Keratinocyte (primary cell): ENCODE measurements at places on chromosomes 5 and 9. TPM values are rescaled to one million over a fixed set of nuclear protein-coding genes. Genes with fewer than 3 reads are reported as not detected.

Gene F12
- polyA plus RNA-seq: 6.0 to 11.2 TPM (median 7.7 TPM) in 3 replicates

Gene MEF2C
- 0.07 to 0.13 TPM (median 0.10 TPM) in 3 replicates for polyA plus RNA-seq

Gene SPATA31D4
- polyA plus RNA-seq: not detected in 3 replicates

Gene BNC2
- polyA plus RNA-seq: 1.1 to 2.2 TPM (median 1.1 TPM) in 3 replicates

Gene LHX6
- polyA plus RNA-seq: 0.12 to 0.17 TPM (median 0.13 TPM) in 3 replicates

Gene TYRP1
- polyA plus RNA-seq: 0.07 to 0.50 TPM (median 0.19 TPM) in 3 replicates

- DNase-seq: no peak
Measured at GRCh38 chr9:4764033-4764432, 23.0 kb upstream of the AK3 start.

DNA sequence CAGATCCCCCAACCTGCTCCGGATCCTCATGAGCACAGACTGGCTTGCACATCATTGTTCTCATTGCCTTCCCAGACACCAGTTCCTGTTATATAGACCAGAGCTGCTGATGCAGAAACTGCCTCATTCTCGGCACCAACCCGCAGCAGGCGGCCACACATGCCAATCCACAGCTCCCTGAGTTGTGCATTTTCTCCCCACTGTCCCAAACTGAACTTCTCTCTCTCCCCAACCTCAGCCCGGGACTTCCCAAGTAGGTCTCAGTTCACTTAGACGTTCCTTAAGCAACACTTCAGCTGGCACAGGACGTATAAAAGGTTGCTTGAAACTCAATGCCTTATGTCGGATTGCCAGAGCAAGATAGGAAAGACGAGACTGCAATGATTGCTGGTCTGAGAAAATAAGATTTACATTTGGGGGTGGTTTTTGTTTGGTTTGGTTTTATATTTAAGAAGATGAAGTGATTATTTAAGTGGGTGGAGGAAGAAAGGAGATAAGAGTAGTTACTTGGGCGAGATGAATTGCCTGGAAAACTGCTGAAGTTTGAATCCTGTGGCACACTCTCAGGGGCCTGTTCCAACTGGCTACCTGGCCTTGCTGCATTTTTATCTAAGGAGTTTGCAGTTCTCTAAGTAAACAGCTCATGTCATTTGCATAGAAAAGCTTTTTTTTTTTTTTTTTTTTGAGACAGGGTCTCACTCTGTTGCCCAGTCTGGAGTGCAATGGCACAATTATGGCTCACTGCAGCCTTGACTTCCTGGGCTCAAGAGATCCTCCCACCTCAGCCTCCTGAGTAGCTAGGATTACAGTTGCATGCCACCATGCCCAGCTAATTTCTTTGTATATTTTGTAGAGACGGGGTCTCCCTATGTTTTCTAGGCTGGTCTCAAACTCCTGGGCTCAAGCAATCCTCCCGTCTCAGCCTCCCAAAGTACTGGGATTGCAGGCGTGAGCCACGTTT lies 155.4 kb downstream of the GOLPH3 start:
- no peak for DNase-seq

DNA sequence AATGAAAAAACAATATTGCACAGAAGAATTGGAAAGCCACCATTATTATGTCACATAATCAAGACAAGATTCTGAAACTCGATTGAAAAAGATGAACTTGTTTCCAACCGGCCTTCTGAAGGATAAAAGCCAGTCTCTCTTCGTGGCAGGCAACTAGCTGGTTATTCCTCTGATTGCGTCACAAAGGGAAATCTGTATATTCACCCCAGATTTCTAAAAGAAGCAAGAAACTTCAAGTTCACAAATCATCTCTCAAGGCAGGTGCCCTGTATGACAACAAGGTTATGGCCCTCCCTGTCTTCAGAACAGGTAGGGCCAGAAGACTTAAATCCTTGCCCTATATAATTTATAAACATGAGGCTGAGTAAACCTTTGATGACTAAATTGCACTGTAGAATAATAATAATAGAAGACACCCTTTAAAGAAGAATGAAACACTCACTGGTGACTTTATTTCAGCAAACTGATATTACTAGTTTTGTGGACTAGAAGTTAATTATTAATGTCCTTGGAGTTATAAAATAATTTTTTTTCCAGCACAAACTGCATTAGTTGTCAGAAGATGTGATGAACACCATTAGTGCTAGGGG lies 2.9 kb upstream of the KLF4 start:
- DNase-seq: no peak

GRCh38 chr5:81755320-81755719 lies 4.4 kb upstream of the SSBP2 start:
- peak; percentile 53 for DNase-seq

GRCh38 chr5:59850766-59851165 lies 42.8 kb downstream of the PDE4D start:
- DNase-seq: no peak

DNA sequence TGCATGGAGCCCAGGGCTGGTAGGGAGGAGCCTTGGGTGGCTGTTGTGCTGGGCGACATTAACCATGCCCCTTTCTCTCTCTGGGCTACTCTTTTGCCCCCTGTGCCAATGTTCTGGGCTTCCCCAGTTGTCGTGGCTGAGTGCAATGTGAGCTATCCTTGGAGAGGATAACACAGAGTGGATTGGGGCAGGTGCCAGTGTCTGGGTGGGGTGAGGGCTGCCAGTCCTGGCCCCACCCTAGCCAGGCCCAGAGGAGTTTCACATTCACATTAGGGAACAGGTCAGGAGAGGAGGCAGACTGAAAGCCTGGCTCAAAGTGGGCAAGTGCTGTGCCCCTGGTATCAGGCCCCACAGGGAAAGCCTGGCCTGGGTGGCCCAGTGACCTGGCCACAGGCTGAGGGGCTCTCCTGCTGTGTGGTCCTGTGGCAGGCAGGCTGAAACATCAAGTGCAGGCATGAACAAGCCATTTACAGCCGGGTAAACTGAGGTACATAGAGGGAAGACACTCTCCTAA lies 7.5 kb upstream of the NDST1 start:
- DNase-seq: no peak

DNA sequence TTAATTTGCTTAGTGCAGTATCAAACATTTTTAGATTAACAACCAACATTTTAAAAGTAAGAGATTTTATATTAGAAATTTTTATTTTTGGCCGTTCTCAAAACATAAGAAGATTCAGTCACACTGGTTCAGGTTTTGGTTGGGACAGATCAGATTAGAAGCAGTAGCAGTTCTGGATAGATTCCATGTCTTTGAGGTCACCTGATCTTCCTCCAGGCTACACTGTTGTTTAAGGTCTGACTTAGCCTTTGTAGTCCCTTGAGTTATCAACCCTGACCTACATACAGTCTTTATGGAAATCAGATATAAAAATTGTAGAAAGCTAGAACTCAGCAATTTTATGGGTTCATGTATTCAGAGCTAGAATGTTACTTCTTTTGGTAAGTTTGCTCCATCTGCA lies 910.0 kb upstream of the WWC1 start:
- DNase-seq: no peak

- no peak for DNase-seq
Measured at GRCh38 chr5:131966551-131966950, 21.1 kb upstream of the MEIKIN start.

DNA sequence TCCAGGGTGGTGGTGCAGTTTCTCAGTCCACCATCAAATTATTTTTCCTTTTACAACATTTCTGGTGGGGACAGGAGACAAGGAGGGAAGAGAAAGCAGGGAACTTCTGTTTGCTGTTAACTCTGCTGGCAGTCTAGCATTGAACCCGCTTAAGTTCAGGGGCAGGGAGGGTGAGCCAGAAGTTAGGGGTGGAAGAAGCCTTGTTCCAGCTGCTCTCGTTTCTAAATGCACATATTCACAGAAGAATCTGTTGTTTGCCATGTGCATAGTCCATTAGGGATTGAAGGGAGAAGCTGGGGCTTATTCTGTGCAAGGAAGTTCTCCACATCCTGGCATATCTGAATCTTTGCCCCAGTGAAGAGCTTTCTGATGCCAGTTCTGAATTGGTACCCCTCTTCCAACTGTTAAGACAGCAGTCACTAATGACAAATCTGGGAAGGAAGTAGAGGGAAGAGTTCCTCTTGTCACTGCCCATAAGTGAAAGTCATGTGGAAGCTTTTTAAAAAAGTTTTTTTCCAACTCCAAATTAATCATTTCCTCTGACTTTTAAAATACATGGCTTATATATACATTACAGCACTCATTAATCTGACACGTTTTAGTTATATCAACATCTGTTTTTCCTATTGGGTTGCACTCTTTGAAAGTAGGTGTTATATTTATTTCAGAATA lies 32.6 kb upstream of the ACOT12 start:
- DNase-seq: no peak

- no peak for DNase-seq
Measured at GRCh38 chr5:151363673-151364072, 16.3 kb upstream of the SLC36A2 start.

- DNase-seq: peak; percentile 9
Measured at GRCh38 chr9:88085476-88085875, 52.8 kb downstream of the SPATA31C2 start.

- DNase-seq: no peak
Measured at GRCh38 chr9:22036866-22037626, 27.9 kb upstream of the CDKN2B start.

DNA sequence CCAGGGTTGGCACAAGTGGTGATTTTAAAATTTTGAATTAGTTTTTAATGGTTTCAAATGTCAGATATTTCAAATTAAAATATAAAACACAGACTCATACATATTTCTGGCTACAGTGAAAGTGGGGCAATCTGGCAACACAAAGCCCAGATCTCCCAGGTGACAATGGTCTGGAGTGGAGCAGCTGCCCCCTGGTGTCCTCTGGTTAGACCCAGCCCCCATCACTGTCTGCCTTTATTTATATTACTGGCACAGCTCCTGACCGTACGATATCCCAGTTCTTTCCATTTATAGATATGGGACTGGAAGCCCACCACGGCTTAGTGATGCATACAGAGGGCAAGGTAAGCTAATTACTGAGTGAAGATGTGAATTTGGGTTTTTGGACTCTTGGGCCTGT lies 37.3 kb downstream of the MACIR start:
- DNase-seq: no peak

DNA sequence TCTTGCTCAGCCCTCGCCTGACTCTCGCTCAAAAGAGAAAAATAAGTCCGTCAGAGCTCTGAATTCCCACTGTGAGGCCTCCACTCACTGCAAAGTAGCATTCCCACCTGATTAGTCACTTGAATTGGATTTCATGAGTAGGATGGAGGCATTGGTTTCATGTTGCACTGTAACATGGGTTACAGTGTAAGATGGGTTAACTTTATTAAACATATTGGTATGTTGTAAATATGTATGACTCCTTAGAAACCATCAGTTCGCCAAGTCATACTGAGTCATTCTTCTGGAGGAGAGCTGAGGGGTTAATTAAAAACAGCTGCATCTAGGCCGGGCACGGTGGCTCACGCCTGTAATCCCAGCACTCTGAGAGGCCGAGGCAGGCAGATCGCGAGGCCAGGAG lies 93.8 kb upstream of the BNC2 start:
- DNase-seq: peak; percentile 50

- no peak for DNase-seq
Measured at GRCh38 chr9:119255116-119255515, 114.1 kb downstream of the BRINP1 start.
